ENCODE measurements at places on chromosomes 1 and 21. TPM values are rescaled to one million over a fixed set of nuclear protein-coding genes. Genes with fewer than 3 reads are reported as not detected.

Gene PCAT6
- polyA plus RNA-seq, result 4.2 TPM

Gene HAO2
- polyA plus RNA-seq, result 128 TPM

Gene FCN3
- polyA plus RNA-seq, result 1.7 TPM

DNA sequence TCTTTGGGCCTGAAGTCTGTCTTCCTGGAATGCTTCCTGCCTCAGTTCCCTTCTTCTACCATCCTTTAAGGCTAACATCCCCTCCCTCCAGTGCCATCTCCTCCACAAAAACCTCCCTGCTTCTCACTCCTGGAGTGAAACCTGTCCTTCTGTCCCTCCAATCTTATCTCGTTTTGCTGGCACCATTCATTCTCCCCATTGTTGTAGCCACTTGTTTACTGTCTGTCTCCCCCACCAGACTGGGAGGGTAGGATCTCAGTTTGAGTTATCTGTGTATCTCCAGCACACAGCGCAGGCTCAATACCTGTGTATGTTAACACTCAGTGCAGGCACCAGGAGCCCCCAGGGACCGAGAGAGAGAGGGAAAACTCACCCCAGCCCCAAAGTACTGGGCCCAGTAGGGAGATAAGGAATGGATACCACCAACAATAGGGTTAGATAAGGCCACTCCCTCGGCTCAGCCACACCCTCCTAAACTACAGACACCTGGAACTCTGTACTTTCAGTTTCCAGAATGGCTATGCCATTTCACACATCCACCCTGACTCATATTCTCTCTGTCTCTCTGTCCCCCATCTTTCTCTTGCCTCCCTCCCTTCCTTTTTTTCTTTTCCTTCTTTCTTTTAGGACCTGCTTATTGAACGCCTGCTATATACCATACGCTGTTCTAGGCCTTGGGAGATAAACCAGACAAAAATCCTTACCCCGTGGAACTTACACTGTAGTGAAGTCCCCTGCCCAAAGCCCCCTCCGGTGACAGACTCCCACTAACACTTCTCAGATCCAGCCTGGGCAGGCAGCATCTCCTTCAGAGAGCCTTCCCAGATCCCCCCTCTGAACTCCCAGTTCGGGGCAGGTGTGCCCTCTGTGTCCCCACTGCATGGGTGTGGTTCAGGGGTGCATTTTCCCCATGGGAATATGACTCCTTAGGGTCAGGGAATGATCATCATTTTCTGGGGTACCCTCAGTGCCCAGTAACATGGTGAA, 3.3 kb upstream of the SSBP3 start:
- DNase-seq, result no peak

GRCh38 chr21:45309069-45309986, 21.6 kb upstream of the POFUT2 start:
- DNase-seq, result no peak

DNA sequence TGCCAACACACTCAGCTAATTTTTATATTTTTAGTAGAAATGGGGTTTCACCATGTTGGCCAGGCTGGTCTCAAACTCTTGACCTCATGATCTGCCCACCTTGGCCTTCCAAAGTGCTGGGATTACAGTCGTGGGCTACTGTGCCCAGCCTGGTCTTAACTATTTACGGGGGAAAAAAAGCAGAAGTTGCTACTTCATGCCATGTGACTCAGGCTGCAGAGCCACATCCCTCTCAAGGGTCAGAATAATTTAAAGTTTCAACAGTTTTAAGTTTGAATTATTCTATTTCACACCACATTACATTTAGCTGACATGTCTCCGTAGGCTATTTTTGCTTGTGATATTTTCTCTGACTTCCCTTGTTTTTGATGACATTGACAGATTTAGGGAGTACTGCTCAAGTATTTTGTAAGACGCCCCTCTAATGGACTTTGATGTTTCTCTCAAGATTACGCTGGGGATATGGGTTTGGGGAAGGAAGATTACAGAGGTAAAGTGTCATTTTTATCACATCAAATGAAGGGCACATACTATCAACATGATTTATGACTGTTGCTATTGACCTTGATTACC, 14.6 kb upstream of the AGBL4 start:
- no peak for DNase-seq

DNA sequence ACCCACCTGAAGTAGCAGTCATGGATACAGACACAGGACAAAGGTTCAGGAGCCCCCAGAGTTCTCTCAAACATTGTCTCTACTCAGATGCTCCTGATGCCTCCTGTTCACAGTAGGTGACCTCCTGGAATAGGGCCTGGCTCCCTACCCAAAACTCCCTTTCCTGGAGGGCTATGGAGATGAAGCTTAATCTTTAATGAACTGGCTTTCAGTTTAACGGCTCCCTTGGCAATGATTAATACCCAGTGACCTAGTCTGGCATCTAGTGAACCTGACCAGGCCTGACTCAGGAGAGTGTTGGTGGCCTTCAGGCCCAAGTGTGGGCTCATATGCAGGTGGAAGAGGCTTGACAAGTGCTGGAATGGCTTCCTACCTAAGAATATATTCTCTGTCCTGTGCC, 65.2 kb upstream of the TRABD2B start:
- DNase-seq, result no peak

GRCh38 chr1:65049941-65050713, 83.8 kb upstream of the JAK1 start:
- no peak for DNase-seq

DNA sequence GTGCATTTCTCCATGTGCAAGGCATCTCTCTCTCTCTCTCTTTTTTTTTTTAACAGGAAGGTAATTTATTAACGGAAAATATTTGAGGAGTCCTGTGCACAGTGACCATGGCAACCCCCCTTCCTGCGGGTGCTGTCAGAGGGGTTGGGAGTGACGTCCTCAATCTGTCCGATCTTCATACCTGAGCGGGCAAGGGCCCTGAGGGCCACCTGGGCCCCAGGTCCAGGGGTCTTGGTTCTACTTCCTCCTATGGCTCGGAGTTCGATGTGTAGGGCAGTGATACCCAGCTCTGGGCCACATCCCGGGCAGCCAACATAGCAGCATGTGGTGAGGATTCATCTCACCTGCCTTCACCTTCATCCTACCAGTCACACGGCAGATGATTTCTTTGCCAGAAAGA, 11.0 kb downstream of the MAPKAPK2 start:
- DNase-seq, result no peak

DNA sequence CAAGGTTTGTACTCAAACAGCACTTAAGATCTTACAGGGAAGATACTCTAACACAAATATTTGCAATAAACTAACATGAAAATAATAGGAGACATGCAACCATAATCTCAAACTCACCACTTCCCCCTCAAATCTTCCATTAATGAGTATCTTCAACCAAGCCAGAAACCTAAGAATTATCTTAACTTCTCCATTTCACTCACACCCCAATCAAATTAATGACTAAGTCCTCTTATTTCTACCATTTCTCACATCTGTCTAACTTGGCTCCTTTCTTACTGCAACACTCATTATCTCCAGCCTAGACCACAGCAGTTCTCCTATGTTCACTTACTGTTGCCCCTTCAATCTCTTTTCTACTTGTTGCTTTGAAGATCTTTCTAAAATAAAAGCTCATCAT, 10.4 kb downstream of the RBBP5 start:
- no peak for DNase-seq

Measured in renal pelvis (tissue), 12 donors.